HL-60 (cell line): ENCODE measurements at places on chromosomes 12 and 14.

GRCh38 chr14:66426451-66426850, 59.7 kb upstream of the CCDC196 start:
- DNase-seq, result no peak

GRCh38 chr14:34250959-34251358, 211.1 kb downstream of the SPTSSA start:
- no peak for DNase-seq

DNA sequence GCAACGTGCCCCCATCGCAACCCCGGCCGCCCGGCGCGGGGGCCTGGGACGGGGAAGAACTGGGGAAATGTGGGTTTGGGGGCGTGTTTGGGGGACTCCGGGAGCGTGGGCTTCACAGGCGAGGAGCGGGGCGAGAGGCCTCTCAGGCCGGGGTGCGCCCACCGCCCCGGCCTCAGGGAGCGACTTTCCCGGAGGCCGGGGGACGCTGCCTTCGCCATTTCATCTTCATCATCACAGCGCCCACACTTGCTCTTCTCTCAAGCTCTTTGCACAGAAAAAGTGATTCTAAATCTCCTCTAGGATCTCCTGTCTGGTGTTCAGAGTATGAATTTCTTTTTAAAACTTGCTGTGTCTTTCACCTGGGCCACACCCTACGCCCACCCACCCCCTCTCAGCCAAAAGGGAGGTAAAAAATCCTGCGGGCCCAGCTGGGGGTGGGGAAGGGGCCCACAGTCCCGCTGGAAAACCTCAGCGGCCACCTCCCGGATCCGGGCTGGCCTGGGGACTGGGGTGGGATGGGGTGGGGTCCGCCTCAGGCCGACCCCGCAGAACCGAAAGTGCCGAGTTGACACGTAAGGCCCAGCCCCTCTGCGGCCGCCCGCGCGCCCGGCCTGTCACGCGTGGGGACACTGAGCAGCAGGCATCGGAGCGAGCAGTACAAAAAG, 7.4 kb downstream of the CDKN1B start:
- no peak for DNase-seq

DNA sequence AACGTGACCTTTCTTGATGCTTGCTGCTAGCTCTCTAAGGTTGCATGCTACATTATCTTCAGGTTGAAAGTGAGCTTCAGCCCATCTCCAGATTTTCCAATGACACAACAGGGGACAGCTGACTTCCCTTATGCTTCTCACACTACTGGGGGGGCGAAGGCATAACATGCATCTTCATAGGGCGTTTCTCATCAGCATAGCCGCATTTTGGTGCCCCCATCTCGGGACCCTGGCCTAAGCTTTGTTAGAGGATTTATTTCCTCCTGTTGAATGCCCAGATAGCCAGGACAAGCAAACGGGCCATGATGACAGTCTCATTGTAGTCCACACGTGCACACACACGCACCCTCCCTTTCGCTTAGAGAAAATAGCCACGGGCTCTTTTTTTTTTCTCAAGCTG, 30.7 kb downstream of the SSPN start:
- DNase-seq, result no peak

- no peak for DNase-seq
Observed at GRCh38 chr12:19671695-19672094, 232.4 kb downstream of the AEBP2 start.

- DNase-seq, result no peak
Observed at GRCh38 chr12:116346741-116347140, 69.2 kb upstream of the MED13L start.

GRCh38 chr12:93379326-93379980, 1.7 kb downstream of the NUDT4 start:
- no peak for DNase-seq

DNA sequence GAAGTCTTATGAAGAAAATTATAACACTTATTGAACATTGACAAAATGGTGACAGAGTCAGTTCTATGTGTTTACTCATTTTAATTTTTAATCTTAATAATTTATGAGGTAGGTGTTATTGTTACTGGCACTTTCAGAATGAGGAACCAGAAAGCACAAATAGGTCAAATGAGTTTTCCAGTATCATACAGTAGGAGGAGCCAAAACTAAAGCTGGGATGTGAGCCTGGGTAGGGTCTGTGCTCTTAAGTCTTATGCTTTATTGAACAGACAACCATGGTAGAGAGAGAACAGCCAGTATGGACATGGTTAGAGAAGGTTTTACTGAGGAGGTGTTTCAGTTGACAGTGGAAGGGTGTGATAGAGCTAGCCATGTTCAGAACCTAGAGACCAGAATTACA, 775.7 kb downstream of the TMTC2 start:
- no peak for DNase-seq

DNA sequence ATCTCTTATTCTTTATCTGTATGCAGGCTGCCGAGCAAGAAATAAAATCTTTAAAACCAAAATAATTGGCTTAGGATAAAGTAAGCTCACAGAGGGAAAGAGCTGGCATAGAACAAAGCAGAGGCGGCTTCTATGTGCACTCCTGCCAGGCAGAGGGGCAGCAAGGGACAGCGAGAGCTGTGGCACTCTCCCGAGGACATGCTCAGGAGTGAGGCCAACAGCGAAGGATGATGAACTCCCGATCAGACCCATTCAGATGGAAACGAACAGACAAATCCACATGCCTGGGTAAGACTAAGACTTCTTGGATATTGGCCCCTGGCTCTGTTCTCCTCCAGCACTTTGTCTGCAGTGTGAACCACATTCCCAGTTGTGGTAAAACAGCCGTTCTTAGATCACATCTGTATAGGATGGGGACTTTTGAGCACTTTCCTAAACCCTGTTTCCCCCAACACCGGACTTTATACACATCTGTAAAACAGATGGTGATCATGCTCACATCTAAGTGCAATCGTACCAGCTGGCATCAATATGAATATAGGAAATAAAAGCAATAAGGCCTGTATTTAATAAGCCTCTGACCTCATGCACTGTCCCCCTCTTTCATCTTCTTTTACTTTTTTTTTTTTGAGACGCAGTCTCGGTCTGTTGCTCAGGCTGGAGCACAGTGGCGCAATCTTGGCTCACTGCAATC, 134.1 kb downstream of the PPM1H start:
- DNase-seq, result no peak

GRCh38 chr14:68033336-68033932, 213.9 kb downstream of the RAD51B start:
- DNase-seq, result no peak

DNA sequence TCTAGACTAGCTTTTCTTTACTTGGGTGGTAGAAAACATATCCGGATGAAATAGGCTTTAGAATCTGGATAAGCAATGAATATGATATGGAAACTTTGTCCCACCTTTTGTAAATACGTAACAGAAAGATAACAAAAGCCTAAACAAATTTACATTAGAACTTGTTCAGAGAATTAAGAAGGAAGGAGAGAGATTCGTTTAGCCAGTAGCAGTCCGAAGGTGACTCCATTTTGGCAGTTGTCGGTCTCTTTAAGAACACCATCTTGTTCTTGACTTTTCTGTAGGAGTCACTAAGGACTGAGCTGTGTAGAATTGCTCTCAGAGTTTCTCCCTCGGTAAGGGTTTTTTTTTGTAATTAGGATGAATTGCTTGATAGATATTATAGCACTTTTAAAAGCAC, 475.1 kb downstream of the PCNX1 start:
- no peak for DNase-seq

DNA sequence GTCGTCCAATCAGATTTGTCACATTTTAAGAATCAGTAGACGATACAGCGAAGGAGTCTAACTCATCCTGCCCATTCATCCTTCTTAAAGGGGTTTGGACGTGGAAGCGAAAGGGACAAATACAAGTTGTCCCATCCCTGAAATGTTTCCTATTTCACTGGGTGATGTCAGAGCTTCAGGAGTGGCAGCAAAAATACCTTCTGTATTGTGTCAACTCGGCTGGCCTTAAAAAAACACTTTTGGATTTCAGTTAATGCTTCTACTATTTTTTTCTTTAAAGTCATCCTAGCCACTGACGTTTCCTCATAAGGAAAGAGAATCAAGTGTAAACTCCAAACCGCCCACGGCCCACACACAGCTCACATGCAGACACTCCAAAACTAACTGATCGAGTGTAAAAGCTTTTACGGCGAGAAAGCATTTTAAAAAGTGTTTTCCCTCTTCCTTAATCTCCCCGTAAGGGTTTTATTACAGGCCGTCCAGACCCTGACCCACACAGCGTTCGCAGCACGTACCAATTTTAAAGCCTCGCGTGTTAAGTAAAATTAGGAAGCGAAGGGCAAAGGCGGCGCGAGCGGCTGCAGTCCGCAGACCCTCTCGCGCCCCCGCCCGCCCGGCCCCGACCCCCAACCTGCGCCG, 593 bp downstream of the CFL2 start:
- peak; percentile 18 for DNase-seq

DNA sequence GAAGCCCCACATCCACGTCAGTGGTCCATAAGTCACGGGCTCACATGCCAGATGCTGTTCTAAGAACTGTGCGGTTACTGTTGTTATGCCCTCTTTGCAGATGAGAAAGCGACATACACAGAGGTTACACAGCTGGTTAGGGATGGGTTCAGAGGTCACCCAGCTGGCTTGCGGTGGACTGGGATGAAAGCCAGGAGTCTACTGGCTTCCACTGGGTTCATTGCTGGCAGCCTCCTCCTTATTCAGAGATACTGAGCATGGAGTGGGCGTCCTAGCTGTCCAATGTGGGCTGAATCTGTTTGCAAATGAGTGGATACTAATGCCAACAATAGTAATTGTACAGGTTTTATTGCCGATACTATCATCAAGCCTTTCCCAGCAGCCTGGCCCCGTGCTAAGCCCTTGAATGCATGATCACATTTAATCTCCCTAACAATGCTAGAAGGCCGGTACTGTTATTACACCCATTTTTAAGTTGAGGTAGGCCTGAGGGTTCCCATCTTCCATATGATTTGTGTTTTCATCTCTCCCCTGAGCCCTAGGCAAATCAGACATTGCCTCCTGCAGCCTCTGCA, 129.1 kb downstream of the PLXNC1 start:
- DNase-seq, result no peak

DNA sequence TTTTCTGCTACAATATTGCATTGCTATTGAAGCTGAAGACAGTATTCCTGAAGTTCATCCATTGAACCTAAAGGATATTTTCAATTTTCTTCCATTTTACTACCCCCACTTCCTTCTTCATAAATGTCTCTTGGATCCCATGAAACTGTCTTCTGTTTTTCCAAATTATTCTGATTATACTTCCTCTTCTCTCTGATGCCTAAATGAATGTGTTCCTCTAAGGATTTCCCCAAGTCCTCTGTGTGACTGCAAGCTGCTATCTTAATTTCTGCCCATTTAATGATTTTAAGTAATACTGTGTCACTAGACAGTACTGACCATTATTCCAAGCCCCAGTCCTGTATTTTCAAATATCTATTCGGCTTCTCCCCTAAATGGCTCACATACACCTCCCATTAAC, 102.9 kb downstream of the TAOK3 start:
- no peak for DNase-seq

DNA sequence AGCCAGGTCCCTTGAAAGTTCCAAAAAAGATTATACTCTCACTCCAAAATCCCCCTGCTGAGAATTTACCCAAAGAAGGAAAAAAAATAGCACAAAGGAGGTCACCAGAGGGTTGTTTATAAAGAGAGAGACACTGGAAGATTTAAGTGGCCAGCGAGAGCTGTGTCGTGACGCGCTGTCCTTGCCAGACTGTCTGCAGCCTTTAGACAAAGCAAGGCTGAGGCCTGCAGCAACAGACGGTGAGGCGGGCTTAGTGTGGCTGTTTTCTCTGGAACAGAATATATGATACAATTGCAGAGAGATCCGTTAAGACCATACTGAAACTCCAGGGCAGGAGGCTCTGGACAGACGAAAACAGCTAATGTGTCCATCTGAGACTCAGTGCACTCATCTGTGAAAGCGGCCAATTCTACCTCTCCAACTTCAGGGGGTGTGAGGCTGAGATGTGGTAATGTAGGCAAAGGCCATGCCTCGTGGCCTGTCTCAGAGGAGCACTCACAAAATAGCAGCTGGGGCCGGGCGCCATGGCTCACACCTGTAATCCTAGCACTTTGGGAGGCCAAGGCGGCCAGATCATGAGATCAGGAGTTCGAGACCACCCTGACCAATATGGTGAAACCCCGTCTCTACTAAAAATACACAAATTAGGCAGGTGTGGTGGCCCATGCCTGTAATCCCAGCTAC, 36.2 kb downstream of the ANAPC7 start:
- DNase-seq, result no peak

- no peak for DNase-seq
Observed at GRCh38 chr12:1403417-1403816, 191.0 kb downstream of the FBXL14 start.

DNA sequence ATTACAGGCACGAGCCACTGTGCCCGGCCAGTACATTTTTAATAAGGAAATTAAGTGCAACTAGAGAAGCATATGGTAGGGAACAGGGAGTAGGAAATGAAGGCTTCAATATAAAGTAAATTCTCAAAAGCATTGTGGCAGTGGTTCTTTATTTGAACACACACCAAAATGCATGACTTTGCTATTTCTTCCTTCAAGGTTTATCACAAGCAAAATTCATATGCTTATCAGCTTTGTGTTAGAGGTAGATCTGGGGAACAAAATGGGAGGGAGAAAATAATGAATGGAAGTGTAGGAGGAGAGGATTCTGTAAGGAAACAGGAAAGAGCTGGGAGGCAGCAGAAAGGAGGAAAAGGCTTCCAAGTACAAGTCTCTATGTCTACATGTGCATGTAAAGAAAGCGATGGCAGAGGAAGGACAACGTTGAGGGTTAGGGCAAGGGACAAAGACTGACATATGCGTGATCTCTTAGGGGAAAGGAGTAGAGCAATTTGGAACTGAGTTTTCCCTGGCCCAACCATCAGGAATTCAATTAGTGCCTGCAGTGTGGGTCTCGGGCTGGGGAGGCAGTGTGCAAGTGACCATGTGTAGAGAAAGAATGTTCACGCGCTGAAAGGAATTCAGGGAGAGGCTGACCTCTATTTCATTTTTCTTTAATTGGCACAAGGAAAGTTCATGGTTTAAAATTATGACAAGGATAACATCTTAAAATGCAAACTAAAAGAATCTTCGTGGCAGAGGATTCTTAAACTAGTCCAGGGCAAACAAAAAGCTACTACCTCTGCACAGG, 22.9 kb upstream of the RASSF8 start:
- DNase-seq, result no peak

- DNase-seq, result no peak
Observed at GRCh38 chr14:22131749-22132476, 457.1 kb downstream of the DAD1 start.
